ENCODE measurements at places on chromosomes 3 and 15.

DNA sequence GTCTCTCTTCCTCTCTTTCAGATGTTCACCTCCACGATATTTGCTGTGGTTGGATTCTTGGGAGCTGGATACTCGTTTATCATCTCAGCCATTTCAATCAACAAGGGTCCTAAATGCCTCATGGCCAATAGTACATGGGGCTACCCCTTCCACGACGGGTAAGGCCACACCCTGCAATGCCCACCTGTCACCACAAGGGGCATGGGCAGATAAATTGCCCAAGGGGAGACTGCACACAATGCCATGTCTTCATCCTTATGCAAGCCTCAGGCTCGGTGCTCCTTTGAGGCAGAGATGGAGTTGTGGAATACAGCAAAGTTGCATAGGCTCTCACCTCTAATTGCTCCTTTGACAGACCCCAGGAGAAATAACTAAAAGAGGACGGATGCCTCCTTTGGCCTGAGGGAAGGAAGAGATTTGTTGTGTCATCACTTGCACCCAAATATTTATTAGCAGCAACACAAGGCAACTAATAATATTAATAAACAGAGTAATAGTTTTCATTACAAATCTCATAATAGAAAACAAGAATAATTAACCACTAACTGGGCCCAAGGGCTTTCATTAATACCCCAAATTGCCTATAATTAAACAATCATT is 13.2 kb downstream of the TM4SF4 start:
- no peak for DNase-seq

- DNase-seq, result no peak
Measured at GRCh38 chr15:79035111-79035601, 55.4 kb downstream of the RASGRF1 start.

- no peak for DNase-seq
Measured at GRCh38 chr15:99536422-99537040, 29.3 kb upstream of the MEF2A start.

GRCh38 chr3:130093741-130094391 is 12.2 kb downstream of the ALG1L2 start:
- DNase-seq, result no peak

DNA sequence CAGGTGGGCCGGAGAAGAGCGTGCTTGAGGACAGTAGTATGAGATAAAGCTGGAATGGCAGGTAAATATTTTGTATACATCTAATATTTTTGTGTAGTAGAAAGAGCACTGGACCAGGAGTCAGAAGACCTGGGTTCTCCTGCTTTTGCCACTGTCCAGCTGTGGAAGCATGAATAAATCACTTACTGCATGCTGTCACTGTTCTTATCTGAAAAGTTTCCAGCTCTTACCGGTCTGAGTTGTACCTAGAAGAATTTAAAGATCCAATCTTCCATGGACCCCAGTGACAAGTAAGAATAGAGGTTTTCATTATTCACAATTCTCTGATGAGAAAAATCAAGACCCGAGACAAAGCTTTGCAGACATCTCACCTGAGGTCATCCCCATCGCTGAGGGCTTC is 5.9 kb downstream of the XPC start:
- no peak for DNase-seq

DNA sequence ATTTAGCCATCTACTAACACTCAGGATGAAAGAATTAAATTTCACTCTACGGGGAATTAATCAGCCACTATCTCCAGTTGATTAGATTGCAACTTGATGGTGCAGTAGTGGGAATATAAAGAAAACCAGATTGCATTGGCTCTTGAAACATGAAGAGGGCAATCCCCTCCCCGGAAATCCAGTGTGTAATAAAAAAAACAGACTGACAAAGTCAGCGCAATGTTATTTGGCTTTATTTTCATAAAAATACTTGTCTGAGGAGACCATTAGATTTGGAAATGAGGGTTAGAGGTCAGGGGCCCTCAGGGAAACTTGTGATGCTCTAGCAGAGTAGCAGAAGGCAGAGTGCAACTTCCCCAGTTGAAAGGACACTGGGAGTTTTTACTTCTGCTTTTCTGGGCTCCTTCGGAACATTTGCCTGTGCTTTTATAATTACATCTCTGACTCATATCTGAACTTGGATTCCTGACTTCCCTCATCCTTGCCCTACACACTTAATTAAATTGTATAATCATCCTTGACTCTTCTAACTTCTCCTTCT is 326.8 kb downstream of the TUSC7 start:
- no peak for DNase-seq

Data from epithelial cell of prostate (primary cell).